Hematopoietic multipotent progenitor cell (in vitro differentiated cells): ENCODE measurements at places on chromosomes 12 and 14. TPM values are rescaled to one million over a fixed set of nuclear protein-coding genes. Genes with fewer than 3 reads are reported as not detected.

The ATXN2 gene
- 32.3 TPM for total RNA-seq

The FOXN4 gene
- under 0.01 TPM for total RNA-seq

The HOXC9 gene
- not detected for total RNA-seq

The PPP4R4 gene
- total RNA-seq, result under 0.01 TPM
